ENCODE measurements at places on chromosomes 7 and 10. TPM values are rescaled to one million over a fixed set of nuclear protein-coding genes. Genes with fewer than 3 reads are reported as not detected.

Gene ENTPD1
- total RNA-seq = 9.1 TPM

Gene SLC26A3
- not detected for total RNA-seq

Gene ETV1
- total RNA-seq = 56.6 TPM

Gene GIMAP6
- total RNA-seq = 15.2 TPM

Gene FAM237B
- not detected for total RNA-seq

Gene EIF5AL1
- total RNA-seq = 1.2 TPM

Gene SLC16A12
- 3.2 TPM for total RNA-seq

Gene IL15RA
- total RNA-seq = 3.5 TPM

Gene ZMIZ2
- total RNA-seq = 48.3 TPM

All from heart right ventricle (tissue), 16 donors.